ENCODE measurements at places on chromosomes 11 and 22.
A peak's percentile ranks its signal among the peaks of the same experiment; 100 is the strongest.

DNA sequence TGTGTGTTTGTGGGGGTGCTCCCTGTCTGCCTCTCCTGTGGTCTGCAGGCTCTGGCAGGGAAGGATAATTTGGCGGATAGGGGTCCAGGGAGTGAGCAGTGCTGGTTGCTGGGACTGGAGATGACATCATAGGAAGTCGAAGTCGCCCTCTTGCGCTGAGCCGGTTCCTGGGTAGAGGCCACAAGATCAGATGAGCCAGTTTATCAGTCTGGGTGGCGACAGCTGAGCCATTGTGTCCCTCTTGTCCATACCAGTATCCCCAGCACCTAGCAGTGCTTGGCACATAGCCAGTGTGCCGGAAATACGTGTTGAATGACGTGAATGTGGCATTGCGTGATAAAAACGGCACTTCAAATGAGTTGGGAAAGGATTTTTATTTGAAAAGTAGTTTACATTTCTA, 9.8 kb downstream of the APOL5 start:
- no peak for DNase-seq

DNA sequence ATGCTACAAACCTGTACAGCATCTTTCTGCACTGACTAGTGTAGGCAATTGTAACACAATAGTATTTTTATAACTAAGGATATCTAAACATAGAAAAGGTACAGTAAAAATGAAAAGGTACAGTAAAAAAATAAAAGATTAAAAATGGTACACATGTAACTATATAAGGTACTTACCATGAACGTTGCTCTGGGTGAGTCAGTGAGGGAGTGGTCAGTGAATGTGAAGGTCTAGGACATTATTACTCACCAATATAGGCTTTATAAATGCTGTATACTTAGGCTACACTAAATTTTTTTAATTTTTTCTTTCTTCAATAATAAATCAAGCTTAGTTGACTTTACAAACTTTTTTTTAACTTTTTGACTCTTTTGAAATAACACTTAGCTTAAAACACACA, 59.9 kb downstream of the EIF3M start:
- no peak for DNase-seq

- no peak for DNase-seq
Observed at GRCh38 chr11:17684550-17684949, 34.8 kb upstream of the MYOD1 start.

GRCh38 chr22:31347251-31348008, 1.3 kb upstream of the PATZ1 start:
- DNase-seq = peak; percentile 67

GRCh38 chr11:86291466-86292262, 10.4 kb upstream of the HIKESHI start:
- DNase-seq = peak; percentile 48

GRCh38 chr11:79437981-79438630, 2.7 kb downstream of the TENM4 start:
- DNase-seq = peak; percentile 78

- DNase-seq = peak; percentile 8
Observed at GRCh38 chr11:82229341-82229740, 504.3 kb downstream of the FAM181B start.

- DNase-seq = peak; percentile 78
Observed at GRCh38 chr11:28529046-28529445, 420.9 kb downstream of the METTL15 start.

GRCh38 chr11:120223793-120224192, 13.0 kb downstream of the OAF start:
- no peak for DNase-seq

DNA sequence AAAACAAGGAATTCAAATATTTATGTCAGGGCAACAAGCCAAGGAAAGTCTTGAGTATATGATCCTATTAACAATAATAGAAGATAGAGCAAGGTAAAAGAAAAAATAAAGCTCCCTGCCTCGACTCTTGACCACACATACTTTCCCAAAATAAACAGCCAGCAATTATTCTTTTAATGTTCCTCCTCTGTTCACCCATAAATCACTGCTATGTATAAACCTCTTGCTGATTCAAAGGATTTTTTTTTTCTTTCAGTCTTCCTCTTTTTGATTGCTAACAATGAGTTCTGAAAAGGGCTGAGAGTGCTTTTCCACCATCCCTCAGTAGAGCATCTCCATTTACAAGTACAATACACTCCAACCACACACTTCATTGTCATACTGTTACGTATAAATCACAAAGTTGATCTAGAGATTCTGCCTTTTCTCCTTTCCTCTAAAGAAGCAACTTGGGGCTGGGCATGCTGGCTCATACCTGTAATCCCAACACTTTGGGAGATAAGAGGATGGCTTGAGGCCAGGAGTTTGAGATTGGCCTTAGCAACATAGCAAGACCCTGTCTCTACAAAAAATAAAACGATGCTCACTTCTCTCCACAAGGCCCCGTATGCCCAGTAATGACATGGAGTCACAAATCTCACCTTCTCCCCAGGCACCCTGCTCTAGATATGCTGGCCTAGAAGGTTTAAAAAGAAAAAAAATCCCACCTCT, 24.0 kb downstream of the RAB30 start:
- DNase-seq = no peak

GRCh38 chr11:18081551-18081950, 24.3 kb downstream of the SAAL1 start:
- no peak for DNase-seq

- no peak for DNase-seq
Observed at GRCh38 chr11:129785383-129786111, 30.1 kb upstream of the TMEM45B start.

- peak; percentile 14 for DNase-seq
Observed at GRCh38 chr11:45885274-45885920, at the start of gene MAPK8IP1. MAPK8IP1 (plus strand) TSS chr11:45885651; CDS start chr11:45885821, 170 bp downstream.

DNA sequence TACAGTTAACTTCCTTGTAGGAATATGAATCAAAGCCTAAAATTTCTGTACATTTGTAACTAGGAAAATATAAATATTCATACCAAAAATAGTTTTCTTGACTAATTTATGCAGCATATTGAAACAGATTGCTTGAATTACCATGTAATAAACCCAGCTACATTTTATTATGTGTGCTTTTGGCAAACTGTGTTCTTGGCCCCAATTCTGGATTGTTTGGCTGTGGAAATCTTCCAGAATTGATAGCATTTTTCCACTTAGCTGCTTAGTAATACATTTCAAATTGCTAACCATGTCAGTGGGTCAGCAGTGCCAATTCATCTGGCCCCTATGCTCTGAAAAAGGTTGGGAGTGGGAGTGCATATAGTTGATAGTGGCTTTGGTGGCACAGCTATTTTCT, 32.3 kb downstream of the PDHX start:
- peak; percentile 74 for DNase-seq

- no peak for DNase-seq
Observed at GRCh38 chr11:132780046-132780445, 752.3 kb downstream of the OPCML start.

GRCh38 chr11:46322759-46323158, 24.5 kb upstream of the DGKZ start:
- DNase-seq = peak; percentile 46

GRCh38 chr22:23415490-23415851, 164.6 kb downstream of the IGLL1 start:
- no peak for DNase-seq

DNA sequence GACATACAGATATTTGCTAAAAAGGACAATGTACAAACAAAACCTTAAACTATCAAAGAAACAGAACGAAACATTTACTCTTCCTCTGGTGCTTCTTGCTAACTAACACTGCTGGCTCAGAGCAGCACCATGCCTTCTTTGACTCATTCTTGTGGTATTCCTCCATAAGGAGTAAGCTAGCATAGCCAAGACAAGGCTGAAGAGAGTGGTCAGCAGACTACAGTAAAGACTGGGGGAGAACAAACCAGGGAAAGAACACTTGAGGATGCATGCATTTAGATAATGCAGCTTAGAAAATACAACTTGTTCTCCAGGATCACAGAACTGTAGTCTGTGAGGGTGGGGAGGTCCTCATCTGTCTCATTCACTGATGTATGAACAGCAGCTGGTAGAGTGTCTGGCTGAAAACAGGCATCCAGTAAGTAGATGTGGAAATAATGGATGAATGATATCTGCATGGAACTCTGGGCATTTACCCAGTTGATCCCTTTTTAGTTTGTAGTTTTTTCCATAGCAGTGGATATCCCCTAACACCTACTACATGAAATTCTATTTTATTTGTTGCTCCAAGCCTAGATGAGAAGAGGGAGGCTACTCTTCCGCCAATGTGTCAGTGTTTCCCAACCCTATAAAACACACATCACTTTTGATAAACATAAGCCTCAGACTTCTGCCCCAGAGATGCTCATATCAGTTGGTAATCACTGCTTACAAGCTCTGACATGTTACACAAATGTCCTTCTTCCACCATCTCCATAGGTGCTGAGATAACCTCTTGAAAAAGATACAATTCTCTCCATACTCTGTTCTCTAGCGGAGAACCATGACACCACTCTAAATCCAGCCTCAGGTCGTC, 7.3 kb downstream of the SNX19 start:
- DNase-seq = peak; percentile 79

DNA sequence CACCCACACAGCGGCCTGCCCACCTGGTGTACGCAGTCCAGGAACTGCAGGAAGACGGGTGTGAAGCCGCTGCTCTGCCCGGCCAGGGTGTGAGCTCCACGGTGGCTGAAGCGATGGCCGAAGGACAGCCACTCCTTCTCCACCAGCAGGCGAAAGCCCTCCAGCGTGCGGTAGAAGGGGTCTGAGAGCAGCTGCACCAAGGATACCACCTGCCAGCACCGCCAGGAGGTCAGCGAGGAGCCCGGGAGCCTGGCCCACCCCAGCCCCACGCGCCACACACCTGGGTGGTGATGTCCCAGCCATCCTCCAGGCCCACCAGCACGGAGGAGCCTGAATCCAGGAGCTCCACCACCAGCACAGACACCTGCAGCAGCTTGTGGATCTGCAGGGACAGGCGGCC, 19.6 kb downstream of the SBF1 start:
- DNase-seq = no peak

DNA sequence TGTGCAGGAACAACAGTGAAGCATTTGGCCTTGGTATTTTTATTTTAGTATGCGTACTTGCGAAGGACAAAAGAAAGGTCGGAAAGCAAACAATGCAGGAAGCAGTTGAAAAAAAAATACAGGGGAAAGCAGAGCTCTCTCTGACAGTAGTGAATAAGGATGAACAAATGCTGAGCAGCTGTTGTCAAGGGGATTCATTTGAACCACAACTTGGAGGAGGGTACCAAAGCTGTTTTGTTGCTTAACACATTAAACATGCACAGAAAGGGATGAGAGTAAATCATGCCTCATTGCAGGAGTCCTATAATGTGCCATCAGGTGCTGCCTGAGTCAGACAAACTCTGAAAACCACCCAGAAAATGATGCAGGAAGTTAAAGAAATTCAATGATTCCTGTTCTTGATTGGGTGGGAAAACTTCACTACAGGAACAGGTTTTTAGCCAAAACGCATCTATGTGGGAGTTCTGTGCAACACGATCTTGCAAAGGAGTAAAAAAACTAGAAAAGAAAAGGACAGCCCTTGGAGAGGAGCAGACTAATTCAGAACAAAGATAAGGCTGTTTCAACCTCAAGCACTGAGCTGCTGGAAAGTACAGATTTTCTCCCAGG, 2113.5 kb downstream of the LRRC4C start:
- no peak for DNase-seq

- DNase-seq = no peak
Observed at GRCh38 chr22:36493690-36494110, 12.3 kb upstream of the TXN2 start.

GRCh38 chr22:29072979-29073617, at the start of gene KREMEN1:
KREMEN1 (plus strand) TSS chr22:29073035; CDS start chr22:29073131, 96 bp downstream.
- DNase-seq = no peak

Data from AG10803 (cell line).